Bronchus fibroblast of lung (primary cell): ENCODE measurements at places on chromosomes 7 and 10. TPM values are rescaled to one million over a fixed set of nuclear protein-coding genes. Genes with fewer than 3 reads are reported as not detected.

TMEM213 gene
- total RNA-seq: not detected in 2 replicates

PRSS1 gene
- not detected in 2 replicates for total RNA-seq

SSC4D gene
- total RNA-seq: 0.45 and 0.67 TPM in 2 replicates

ZNF239 gene
- 4.9 and 6.5 TPM in 2 replicates for total RNA-seq

GCC1 gene
- 14.4 and 15.1 TPM in 2 replicates for total RNA-seq
